Stimulated activated CD4-positive, alpha-beta T cell treated with anti-CD3 and anti-CD28 coated beads, Interleukin-15, amount 100 ng/mL, for 1 hour (primary cell): ENCODE measurements at places on chromosomes 7 and 10.

DNA sequence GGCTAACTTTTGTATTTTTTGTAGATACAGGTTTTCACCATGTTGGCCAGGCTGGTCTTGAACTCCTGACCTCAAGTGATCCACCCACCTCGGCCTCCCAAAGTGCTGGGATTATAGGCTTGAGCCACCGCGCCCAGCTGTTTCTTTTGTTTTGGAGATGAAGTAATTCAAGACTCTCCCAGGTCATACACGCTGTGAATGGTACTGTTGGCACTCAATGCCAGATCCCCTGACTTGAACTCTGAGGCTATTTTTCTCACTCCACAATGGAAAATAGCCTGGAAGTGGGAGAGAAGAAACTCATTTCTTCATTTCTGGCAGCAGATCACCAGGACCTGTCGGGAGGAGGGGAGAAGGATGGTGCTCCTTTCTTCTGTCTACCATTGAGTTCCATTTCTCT, 32.4 kb downstream of the BLVRA start:
- DNase-seq: no peak

DNA sequence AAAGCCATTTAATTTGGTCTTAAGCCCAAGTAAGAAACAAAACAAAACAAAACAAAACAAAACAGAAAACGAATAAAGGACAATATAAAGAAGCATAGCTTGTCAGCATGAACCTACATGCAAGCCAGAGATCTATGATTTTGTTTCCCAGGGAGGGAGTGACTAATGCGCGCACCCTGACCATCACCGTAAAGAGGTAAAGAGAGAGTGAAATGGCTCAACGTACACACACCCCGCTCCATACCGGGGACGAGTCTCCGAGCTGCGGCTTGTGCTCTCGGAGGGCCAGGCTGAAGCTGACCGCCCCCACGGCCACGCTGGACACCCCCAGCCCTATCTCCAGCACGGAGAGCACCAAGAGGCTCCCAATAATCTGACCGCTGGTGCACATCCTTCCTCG, 1.1 kb downstream of the TMEM196 start:
- no peak for DNase-seq

DNA sequence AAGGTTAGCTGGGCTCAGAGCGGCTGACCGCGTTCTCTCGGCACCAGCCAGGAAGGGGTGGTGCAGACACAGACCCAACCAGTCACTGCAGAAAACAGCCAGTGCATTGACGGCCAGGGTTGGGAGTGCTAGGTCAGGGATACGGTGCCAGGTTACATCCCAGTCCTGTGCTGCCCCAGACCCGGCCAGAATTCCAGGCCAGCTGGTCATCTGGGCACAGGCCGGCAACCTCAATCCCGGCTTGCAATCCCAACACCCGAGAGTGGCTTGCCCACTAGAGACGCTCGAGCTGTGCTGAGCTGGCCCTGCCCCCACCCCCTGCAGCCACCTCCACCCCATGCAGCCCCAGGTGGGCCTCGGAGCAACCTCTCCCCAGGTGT, 3.8 kb downstream of the PRAP1 start:
- no peak for DNase-seq

DNA sequence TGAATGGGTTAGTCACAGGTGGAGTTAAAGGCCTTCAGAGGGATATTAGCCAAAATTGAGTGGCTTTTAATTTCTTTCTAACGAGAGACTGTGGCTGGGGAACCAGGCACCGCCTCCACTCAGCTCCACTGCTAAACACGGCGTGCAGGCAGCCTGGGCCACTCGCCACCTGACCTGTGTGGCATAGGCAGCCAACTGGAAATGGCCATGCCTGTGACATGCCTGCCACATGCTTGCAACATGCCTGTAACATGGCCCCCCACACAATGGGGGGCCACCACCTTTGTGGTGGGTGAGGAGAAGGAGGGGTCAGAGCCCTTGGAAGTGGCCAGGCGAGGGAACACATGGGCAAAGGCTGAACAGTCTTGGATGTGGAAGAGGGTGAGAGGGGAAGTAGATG, 60.1 kb upstream of the PAX2 start:
- no peak for DNase-seq

GRCh38 chr10:132564249-132564605, 26.6 kb downstream of the INPP5A start:
- no peak for DNase-seq

- DNase-seq: no peak
Observed at GRCh38 chr7:98521089-98521692, 95.9 kb upstream of the NPTX2 start.

- DNase-seq: no peak
Observed at GRCh38 chr10:113987805-113988204, 55.9 kb upstream of the ADRB1 start.

- no peak for DNase-seq
Observed at GRCh38 chr10:88299787-88300186, 283.3 kb downstream of the RNLS start.

DNA sequence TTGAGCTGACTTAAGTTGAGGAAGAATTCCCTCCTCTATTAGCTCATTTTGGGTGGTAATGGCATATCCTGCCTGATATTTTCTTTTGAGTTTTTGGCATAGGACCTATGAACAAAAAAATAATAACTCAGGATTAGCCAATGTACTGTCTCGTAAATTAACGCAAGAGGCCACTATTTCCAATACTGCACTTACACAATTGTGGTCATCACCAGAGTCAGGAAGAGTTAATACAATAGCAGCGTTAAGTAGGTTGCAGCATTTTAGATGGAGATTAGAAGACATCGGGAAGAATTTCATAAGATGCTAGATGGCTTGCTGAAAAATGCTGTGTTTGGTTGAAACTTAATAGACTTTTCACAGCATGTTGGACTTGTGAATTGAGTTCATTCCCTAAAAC, 36.4 kb downstream of the ANTXRL start:
- no peak for DNase-seq

GRCh38 chr7:55912748-55913158, 25.5 kb downstream of the ZNF713 start:
- no peak for DNase-seq

GRCh38 chr10:70890917-70891431, 2.6 kb upstream of the PCBD1 start:
- no peak for DNase-seq

DNA sequence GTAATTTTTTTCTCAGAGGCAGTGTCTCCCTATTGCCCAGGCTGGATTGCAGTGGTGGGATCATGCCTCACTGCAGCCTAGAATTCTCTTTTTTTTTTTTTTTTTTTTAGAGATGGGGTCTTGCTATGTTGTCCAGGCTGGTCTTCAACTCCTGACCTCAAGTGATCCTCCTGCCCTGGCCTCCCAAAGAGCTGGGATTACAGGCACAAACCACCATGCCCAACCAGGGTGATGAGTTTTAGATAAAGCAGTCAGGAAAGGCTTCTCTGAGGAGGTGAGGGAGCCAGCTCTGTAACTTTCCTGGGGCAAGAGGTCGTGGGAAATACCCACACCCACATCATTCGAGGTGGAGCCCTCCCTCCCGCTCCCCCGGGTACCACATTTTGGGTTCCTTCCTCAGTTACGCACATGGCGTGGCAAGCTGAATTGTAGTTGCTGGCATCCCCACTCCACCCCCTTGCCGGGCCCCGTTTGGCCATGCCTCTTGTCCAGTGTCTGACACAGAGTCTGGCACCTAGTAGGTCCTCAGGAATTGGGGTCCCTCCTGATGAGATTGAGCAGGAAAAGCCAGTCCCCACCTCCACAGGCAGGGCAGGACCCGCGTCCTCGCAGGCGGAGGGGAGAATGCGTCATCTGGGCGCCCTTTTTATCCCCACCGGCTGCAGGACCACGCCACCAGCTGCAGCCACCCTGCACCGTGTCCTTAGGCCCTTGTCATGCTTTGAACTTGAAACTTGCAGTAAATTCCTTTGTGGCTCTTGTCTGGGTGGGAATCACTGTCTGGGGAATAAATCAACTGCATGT, 43.4 kb downstream of the CLIP2 start:
- DNase-seq: no peak

DNA sequence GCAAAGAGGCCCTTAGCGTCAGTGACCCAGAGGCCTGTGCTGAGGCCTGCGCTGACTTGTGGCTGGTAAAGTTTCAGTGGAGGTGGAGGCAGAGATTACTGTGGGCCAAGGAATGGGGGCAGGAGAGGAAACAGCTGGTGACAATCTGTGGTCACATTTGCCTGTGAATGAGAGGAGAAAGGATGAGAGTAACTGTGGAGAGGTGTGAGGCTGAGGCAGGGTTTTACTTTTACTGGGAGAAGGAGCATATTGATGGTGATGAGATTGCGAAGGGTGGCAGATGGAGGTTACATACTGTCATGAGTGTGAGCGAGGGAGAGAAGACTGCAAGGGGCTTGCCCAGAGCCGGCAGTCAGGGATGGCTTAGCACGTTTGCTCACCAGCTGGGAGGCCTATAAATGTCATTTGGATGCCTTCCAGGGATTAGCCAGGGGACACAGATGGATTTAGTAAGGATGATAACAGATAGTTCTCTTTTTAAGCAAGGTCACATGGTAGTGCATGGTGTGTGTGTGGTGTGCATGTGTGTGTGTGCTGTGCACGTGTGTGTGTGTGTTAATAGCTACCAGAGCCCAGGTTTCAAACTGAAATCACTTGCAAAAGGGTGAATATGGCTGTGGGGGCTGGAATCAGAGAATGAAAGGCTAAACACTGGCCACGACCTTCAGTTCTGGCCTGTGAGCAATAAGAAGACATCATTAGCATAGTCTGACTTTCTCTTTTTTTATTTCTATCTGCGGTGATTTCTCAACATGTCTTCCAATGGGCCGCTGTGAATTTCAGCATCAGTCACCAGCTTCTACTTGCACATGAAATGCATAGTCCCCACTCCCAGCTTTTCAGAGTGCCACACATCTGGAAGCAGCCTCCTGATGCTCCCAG, 291.5 kb upstream of the ZNF32 start:
- no peak for DNase-seq

DNA sequence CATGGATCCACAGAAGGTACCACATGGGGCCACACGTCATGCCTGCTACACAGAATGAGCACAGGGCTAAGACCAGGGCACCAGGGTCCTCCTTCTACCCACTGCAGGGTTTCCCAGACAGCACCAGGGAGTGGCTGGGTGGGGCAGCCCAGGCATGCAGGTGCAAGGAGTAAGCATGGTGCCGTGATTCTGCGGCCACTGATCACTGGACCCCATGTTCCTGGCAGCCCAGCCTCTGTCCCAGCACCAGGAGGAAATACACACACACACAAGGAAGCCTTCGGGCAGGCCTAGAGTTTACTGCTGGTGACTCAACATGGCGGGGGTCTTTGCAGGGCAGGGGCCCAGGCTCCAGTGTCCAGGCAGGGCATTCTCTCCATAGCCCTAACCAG, 13.9 kb downstream of the ATP6V1F start:
- no peak for DNase-seq

- no peak for DNase-seq
Observed at GRCh38 chr7:5661942-5662341, 119.5 kb downstream of the RNF216 start.

DNA sequence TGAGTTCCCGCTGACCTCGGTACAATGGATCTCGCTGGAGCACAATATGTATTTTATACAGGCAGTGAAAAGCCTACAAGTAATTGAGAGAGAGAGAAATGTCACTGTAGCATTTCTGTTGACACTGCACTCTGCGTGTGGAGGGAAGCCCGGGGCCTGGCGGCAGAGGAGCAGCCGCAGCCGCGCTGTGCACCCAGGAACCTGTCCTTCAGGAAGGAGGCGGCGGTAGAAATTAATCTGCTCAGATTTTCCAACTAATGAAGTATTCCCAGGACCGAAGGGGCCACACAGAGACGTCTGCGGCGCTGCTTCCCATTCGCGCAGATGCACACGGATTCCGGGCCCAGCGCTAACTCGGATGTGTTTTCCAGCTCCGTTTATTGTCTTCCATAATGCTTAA, 170.1 kb downstream of the EBF3 start:
- no peak for DNase-seq

DNA sequence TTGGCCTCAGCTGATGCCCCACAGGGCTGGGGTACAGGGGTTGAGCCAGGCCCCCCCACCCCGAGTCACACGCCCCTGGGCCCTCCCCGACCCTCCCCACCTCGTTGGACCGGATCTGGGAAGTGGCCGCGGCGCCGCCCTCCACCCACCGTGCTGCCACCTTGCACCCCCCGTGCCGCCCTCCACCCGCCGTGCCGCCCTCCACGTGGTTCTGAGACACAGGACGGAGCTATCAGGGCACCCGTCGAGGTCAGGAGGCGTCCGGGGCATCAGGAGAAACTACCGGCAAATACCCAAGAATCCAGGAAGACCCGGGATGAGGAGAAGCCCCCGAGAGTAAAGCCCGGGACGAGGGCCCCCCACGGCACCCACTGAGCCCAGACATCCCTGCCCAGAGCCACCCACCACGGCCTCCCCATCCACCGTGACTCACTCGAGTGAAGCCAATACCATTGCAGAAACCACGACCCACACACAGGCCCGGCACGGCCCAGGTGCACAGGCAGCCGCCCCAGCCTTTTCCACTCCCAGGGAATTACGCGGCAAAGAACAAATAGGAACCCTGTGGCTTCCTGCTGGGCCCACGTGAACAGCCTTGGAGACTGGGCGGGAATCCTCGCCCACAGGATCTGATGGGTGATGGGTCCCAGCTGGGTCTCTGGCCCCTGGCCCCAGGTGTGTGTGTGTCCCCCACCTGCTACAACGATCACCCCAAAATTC, 34.0 kb downstream of the ADAP1 start:
- DNase-seq: no peak

DNA sequence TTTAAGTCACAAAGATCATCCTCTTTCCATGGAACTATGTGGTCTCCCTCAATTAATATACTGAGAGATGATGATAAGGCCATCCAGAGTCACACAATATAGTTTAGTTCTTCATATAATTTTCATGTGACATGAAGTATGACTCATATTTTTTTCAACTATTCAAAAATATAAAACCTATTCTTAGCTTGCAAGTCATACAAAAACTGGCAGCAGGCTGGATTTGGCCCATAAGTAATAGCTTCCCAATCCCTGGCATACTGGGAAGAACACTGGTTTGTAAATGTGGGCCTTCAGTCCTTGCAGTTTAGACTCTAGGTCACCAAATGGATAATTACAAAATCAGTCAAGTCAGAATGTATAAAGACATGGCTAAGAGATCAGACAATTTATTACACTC, 356.6 kb downstream of the PPP1R3A start:
- no peak for DNase-seq

DNA sequence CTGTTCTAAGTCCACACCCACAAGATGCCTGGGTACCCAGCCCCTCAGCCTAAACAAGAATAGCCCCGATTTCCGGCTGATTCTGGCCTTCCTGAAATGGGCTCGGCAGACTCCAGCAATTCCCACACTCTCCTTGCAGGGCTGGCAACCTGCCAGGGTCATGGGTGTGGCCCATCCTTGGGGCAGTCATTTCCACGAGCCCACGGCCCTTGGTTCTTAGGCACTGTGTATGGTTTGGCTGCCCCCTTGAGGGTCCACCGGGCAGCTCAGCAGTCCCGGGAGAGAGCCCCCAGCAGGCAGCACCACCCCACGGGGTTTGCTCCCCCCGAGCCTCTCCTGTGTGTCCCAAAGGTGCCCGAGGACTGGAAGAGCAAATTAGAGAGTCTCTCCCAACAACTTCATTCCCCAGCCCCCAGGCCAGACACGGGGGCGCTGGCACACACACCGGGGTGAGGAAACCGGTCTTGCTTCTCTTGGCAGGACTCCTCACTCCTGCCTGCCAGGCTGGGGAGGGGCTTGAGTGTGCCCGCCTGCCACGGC, 142.2 kb downstream of the EMX2 start:
- DNase-seq: no peak

GRCh38 chr10:17003151-17003550, 126.5 kb downstream of the CUBN start:
- no peak for DNase-seq
